Stimulated activated CD4-positive, alpha-beta T cell treated with anti-CD3 and anti-CD28 coated beads, Interleukin-2, amount 100 ng/mL, for 4 hours (primary cell): ENCODE measurements at places on chromosomes 6 and 20.

- DNase-seq = no peak
These were observed at the start of gene RSPO3 for GRCh38 chr6:127118298-127119101. RSPO3 (plus strand) TSS chr6:127118671; CDS start chr6:127119193, 522 bp downstream.

DNA sequence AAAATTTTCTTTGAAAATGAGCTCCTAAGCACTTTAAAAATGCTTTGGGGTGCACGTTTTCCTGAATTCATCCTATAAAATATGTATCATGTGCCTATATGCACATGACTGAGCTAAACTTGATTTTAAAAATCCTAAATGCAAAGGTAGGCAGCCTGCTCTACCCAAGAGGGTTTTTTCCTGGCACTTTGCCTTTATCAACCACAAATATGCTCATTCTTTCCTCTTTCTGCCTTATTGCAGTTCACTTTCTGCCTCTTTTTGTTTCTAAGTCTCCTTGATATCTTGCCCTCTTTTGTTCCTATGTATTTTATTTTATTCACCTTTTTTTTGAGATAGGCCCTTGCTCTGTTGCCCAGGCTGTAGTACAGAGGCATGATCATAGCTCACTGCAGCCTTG lies 229.3 kb downstream of the GRM1 start:
- no peak for DNase-seq

DNA sequence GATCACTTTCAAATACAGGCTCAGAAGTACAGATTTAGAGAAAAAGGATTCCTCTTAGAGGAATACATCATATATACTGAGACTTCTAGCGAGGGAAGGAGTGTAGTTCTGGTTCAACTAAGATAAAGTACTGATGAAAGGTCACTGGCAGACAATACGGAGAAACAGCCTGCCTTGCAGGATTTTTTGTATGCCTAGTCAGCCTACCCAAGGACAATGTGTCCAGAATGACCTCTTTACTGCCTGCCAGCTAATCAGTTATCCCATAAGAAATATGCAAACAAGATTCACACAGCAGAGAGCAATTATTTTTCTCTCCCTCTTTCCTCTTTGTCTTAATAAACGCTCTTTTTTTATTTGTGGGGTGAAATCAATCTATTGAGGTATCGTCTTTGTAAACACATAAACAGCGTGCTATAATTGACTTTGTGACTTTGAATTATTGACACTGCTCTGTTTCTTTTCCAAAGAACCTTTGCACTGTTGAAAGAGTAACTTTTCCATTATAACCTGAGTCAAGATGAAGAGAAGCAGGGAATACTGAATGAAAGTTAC lies 1.4 kb upstream of the TSPYL4 start:
- no peak for DNase-seq

- no peak for DNase-seq
These were observed 181.0 kb upstream of the ZNF217 start for GRCh38 chr20:53774461-53775203.

GRCh38 chr6:18352842-18353241 lies 34.3 kb upstream of the RNF144B start:
- no peak for DNase-seq

GRCh38 chr6:57183336-57183735 lies 11.2 kb downstream of the BAG2 start:
- no peak for DNase-seq

DNA sequence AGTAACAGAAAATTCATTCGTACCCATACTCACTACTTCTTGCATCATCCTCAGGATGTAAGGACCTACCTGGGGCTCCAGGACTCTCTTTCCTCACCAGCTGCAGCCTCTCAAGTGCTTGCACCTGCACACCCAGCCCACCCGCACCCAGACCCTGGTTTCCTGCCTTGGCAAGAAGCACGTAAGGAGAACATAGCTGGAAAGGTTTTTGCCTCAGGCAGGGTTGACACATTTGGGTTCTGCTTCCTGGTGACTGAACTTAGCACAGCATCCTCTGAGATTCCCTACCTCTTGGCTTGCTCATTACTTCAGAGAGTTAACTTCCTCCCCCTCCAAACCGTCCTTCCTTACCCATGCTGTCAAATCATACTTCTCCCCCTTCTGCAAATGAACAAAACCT lies 556.9 kb downstream of the CD83 start:
- DNase-seq = no peak

DNA sequence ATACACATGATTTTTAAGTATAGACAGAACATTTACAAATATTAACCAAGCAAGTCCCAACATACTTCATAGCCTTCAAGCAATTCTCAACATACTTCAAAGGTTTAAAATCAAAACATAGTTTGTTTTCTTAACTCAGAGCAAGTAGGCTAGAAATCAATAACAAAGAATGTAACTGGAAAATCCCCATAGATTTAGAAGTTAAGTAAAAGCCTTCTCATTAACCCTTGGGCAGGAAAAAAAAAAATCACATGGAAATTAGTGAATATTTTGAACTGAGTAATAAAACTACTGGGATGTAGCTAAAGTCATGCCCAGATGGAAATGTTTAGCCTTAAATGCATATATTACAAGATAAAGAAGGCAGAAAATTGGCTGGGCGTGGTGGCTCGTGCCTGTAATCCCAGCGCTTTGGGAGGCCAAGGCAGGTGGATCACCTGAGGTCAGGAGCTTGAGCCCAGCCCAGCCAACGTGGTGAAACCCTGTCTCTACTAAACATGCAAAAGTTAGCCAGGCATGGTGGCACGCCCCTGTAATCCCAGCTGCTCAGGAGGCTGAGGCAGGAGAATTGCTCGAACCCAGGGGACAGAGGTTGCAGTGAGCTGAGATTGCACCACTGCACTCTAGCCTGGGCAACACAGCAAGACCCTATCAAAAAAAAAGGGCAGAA lies 316.1 kb downstream of the TAF4 start:
- DNase-seq = no peak

DNA sequence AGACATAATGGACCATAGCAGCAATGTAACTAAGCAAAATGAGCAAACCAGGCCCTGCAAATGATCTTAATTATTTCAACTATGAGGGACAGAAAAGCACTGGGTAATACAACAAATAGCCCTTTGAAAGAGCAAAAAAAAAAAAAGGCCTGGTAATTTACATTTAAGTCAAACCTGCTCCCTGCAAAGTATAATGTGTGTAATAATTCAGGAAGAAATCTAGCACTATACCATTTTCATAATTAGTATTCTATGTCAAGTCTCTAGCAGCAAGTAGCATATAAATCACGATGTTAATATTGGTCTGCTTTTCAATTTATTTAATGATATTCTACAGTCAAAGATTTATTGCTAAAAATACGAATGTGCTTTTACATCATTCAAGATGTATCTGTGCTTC lies 489.6 kb downstream of the BMP2 start:
- no peak for DNase-seq

- no peak for DNase-seq
These were observed 461.1 kb downstream of the MMUT start for GRCh38 chr6:49001856-49002541.
